Stimulated activated CD8-positive, alpha-beta memory T cell treated with anti-CD3 and anti-CD28 coated beads, Interleukin-2, amount 100 ng/mL, for 48 hours (primary cell): ENCODE measurements at places on chromosomes 7 and 10.

DNA sequence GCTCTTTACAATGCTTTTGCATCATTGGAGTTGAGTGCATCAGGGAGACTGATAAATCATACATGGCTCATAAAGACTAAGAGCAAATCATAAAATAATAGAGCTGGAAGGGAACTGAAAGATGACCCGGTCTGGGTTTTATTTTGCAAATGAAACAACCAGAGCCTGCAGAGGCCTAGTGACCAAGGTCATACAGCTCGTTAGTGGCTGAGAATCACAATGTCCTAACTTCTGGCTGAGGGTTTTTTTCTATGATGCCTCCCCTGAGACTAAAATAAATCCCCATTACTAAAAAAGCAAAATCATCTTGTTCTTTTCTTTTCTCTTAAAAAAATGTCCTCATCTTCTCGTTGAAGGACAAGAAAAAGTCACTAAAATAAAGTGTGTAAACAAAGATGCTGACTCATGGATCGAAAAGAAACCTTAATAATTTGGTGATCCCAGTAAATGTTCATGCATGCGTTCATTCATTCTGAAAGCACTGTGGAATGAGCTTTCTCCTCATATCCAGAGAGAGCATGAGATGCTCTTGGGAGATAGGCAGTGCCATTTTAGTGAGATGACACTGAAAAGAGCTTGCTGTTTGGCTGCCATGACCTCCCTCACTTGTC, 107.8 kb upstream of the PHYHIPL start:
- DNase-seq: no peak

DNA sequence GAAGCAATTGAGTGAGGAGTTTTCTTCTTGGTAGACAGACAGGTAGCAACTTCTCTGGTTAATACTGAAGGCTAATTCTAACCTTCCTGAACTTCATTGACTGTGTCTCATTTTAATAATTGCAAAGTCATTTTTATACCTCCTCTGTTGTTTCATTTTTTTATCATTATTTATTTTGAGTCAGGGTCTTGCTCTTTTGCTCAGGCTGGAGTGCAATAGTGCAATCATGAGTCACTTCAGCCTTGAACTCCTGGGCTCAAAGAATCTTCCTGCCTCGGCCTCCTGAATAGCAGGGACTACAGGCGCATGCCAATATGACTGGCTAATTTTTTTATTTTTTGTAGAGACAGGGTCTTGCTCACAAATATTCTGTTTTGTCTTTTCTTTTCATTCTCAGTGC, 45.4 kb downstream of the APBB1IP start:
- DNase-seq: no peak

GRCh38 chr7:1691601-1692514, 21.8 kb downstream of the ELFN1 start:
- DNase-seq: no peak

- no peak for DNase-seq
These were observed 112.8 kb downstream of the CACNA2D1 start for GRCh38 chr7:82330706-82331215.

DNA sequence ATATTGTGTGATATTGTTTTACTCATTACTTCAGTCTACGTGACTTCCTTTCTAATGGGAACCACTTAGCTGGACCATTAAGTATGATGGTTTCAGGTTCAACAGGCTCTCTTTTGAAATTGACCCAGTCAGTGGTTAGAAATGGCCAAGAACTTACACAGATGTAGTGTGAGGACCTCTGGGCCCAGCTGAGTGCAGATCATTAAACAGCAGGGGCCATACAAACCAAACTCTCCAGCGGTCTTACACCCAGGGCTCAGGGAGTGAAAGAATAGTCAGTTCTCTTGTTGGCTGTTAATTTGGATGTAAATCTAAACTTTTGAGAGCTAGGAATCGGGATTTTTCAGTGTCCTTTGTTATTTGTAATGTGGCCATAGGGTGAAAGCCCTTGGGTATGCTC, 107.3 kb downstream of the CELF2 start:
- DNase-seq: no peak

GRCh38 chr10:93293999-93294398, 188.1 kb downstream of the MYOF start:
- DNase-seq: no peak

- DNase-seq: no peak
These were observed 75.3 kb upstream of the AASS start for GRCh38 chr7:122219253-122219865.

DNA sequence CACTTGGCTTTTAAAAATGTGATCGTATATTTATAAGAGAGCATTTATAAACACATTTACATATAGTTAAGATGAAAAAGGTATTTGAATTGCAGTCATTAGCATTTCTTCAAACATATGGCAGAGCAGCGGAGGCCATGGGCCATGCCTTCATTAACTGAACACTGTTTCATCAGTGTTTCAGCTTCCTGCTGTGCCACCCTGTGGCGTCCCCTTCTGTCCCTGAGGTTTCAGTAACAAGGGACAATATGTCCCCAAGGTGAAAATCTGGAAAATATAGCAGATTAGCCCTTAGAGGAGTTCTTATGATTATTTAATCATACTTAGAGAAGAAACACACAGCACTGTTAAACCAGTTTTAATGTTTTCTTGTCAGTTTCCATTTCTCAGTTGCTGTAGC, 577.8 kb downstream of the ETV1 start:
- no peak for DNase-seq

DNA sequence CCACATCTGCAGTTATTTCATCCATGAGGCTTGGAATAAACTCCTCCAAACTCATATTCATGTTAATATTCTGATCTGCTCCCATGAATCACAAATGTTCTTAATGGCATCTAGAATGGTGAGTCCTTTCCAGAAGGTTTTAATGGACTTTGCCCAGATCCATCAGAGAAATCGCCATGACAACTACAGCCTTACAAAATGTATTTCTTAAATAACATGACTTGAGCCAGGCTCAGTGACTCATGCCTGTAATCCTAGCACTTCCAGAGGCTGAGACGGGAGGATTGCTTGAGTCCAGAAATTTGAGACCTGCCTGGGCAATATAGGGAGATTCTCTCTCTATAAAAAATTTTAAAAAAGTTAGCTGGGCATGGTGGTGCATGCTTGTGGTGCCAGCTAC, 102.1 kb upstream of the TMEM168 start:
- DNase-seq: no peak

DNA sequence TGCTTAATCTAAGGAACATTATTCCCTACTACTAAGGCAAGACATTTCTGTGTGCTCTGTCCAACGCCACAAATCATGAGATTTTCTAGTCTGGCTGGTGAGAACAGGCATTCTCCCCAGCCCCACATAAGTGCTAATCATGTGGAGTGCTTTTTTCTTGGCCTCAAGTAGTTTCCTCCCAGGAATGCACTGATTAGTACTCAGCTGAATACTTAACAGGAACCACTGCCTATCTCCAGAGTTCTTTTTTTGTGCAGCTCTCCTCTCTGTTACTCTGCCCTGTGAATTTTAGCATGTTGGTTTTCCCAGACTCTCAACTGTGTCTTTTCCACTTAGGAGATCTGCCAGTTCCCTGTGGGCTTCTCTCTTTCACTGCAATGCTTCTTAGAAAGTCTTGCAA, 1098.5 kb upstream of the LRRTM3 start:
- no peak for DNase-seq

GRCh38 chr7:107856806-107857540, 34.0 kb upstream of the DLD start:
- DNase-seq: no peak

- no peak for DNase-seq
These were observed 122.7 kb downstream of the CUL2 start for GRCh38 chr10:34967335-34967880.

GRCh38 chr7:69822386-69822785, 224.1 kb downstream of the AUTS2 start:
- no peak for DNase-seq

- no peak for DNase-seq
These were observed 363.6 kb downstream of the ANKRD30A start for GRCh38 chr10:37488792-37489657.

- DNase-seq: no peak
These were observed 4.0 kb downstream of the SFMBT2 start for GRCh38 chr10:7406712-7407333.

GRCh38 chr7:92058040-92058439, 76.2 kb downstream of the CYP51A1 start:
- no peak for DNase-seq

DNA sequence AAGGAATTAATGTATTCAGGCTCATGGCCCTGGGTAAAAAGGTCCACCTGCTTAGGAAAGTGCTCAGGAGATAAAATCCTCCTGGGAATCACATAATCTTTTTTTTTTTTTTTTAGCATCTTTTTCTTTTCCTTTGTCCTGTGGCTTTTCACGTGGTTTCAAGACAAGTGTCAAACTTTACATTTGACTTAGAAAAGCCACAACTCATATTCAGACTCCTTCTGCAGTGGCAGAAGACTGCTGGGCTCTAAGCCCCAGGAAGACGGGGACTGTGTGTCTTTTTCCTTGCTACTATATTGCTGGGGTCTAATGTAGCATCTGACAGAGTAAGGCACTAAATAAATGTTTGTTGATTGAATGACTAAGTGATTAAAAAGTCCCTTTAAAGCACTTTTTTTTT, 127.5 kb upstream of the ANKRD1 start:
- no peak for DNase-seq

DNA sequence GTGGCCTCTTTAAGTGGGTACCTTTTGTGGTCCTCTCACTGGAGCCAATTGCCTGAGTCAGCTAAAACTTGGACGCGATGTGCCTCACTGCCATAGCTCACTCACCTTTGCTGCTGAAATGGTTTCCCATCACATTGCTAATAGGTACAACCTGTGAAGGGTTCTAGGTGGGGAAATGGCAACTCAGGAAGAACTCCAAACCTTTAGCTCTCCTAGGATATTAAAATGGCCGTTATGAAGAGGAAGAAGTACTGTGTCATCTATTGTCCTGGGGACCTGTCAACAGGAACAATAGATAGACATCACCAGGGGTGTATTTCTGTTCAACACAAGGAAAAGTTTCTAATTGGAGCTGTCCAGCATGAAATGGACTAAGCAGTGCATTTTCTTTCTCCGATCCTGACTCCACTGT, 1.2 kb upstream of the ZNF655 start:
- DNase-seq: no peak

DNA sequence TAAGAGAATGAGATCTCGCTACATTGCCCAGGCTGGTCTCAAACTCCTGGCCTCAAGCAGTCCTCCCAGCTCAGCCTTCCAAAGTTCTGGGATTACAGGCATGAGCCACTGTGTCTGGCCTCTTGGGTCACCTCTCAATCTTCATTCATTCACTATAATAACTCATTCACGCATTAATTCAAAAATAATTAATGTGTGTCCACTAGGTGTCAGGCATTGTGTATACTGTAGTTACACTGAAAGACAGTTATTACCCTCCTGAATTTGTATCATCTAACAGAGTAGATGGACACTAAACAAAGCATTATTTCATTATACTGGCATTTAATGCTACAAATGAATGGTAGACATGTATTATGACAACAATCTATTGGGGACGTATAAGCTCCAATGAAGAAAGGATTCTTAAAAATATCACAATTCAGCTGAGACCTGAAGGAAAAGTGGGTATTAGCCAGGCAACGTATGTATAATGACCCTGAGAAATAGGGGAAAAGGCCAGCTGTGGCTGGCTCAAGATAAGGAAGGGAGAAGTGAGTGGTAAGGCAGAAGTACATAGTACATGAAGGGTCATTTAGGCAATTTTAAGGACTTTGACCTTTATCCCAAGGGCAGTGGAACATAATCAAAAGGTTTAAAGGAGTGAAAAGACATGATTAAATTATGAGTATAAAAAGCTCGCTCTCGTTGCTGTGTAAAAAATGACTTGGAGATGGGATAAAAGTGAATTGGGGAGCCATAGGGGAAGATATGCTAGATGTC, 150.7 kb downstream of the BTAF1 start:
- no peak for DNase-seq

DNA sequence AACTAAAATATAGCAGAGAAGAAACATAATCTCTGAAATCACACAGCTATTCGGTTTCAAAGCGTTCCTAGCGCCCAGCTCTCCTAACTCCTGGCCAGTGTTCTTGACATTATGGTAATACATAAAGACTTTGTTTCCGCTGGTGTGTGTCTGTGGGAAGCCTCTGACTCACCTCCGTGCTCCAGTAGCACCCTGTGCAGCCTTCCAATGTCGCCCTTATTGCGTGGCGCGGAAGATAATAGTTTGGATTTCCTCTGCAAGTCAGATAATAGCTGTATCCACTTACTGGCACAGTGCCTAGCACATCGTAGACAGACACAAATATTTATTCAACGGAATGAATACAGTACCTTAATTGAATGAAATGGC, 570 bp downstream of the BMS1 start:
- no peak for DNase-seq

DNA sequence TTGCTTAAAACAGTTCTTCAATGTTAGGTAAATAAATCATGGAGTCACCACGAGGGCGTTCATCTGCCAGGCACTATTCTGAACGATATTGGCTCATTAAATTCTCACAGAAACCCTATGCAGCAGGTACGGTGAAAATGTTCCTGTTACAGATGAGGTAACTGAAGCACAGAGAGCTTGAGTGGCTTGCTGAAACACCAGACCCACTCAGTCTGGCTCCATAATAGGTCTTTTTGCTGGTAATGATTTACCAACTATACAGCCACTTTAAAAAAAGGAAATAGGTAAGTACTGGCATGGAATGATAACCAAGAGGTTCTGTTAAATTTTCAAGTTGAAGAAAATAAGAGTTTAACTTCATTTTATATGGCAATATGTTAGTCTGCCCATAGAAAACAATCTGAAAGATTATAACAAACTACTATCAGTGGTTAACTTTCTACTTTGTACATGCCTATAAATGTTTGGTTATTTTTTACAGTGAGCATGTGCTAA, 1.3 kb upstream of the TM9SF3 start:
- no peak for DNase-seq
